CD4-positive, alpha-beta T cell treated with Interleukin-1 beta for 1 hour (primary cell): ENCODE measurements at places on chromosomes 2 and 18.

GRCh38 chr2:196944570-196944969 lies 18.1 kb upstream of the PGAP1 start:
- no peak for DNase-seq

- DNase-seq, result no peak
Measured at GRCh38 chr2:233130481-233131020, 70.4 kb downstream of the INPP5D start.

GRCh38 chr2:172580544-172580943 lies 24.7 kb downstream of the PDK1 start:
- DNase-seq, result no peak

GRCh38 chr2:99111236-99111635 lies 30.3 kb upstream of the C2orf15 start:
- no peak for DNase-seq

DNA sequence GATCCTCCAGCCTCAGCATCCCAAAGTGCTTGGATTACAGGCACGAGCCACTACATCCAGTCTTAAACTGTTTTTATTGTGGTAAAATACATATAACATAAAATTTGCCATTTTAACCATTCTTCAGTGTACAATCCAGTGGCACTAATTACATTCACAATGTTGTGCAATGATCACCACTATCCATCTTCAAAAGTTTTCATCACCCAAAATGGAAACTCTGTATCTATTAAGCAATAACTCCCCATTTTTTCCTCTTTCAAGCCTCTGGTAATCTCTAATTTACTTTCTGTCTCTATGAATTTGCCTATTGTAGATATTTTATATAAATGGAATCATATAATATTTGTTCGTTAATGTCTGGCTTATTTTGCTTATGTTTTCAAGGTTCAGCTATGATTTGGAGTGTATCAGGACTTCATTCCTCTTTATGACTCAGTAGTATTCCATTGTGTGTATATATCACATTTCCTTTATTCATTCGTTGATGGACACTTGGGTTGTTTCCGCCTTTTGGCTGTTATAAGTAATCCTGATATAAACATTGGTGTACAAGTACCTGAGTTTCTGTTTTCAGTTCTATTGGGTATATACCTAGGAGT lies 71.8 kb downstream of the GFPT1 start:
- no peak for DNase-seq

- DNase-seq, result no peak
Measured at GRCh38 chr2:135962366-135963123, 22.9 kb downstream of the DARS1 start.

DNA sequence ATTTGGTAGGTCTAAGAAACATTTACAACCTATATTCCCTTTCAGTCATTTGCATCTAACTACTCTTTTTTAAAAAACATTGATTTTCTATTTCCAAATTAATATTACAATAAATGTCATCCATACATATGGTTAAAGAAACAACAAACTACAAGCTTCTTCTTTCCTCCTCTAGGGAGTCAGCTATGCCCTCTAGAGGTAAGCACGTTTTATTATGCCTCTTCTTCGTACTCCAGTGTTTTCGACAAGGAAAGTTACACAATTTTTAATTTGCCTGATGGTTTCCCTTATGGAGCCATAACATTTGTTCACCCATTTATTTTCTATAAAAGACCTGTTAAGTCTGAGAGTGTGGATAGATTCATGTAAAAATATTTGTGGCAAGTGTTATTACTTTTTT lies 183.4 kb upstream of the CDH7 start:
- DNase-seq, result no peak

- DNase-seq, result no peak
Measured at GRCh38 chr2:191800874-191801273, 46.0 kb downstream of the CAVIN2 start.

- DNase-seq, result no peak
Measured at GRCh38 chr18:69484699-69485396, 84.2 kb downstream of the DOK6 start.

- no peak for DNase-seq
Measured at GRCh38 chr2:157258520-157259326, 1.2 kb downstream of the GALNT5 start.

DNA sequence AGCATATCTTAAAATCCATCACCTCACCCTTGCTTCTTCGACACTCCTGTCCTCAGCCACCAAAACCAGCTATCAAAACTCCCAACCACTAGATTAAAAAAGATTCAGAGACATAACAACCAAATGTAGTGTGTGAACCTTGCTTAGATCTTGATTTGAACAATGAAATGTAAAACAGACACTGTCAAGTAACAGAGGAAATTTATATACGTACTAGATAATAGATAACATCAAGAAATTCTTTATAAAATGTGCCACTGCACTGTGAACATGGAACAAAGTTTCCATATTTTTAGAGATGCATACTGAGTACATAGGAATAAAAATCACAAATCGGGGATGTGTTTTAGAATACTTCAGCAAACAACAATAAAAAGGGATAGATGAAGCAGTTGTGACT lies 86.0 kb downstream of the THADA start:
- no peak for DNase-seq

- DNase-seq, result no peak
Measured at GRCh38 chr18:48621815-48622555, 83.2 kb downstream of the CTIF start.

GRCh38 chr2:11257964-11258363 lies 86.5 kb downstream of the ROCK2 start:
- no peak for DNase-seq

- DNase-seq, result no peak
Measured at GRCh38 chr2:162243715-162244114, 470 bp upstream of the FAP start.

- DNase-seq, result no peak
Measured at GRCh38 chr2:182655750-182656149, 60.3 kb upstream of the DNAJC10 start.

GRCh38 chr2:229066121-229066715 lies 204.9 kb downstream of the PID1 start:
- DNase-seq, result no peak

- DNase-seq, result no peak
Measured at GRCh38 chr2:33322612-33323011, 153.8 kb upstream of the RASGRP3 start.

- DNase-seq, result no peak
Measured at GRCh38 chr18:36905571-36905970, 76.6 kb downstream of the KIAA1328 start.

DNA sequence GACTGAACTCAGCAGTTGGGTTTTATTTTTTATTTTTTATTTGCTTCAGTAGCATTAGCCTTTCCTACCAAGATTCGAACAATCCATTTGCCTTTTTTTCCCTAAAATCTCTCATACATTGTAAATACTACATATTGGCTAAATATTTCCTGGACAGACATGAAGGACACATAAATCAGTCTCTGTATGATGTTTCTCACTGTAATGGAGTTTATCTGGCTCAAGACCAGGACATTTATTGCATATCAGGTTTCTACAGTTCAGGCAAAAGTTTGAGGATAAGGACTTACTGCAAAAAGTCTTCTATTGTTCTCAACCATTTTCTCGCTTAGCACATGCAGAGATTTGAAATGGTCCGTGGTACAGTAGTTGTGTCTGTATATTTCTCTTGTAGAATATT lies 3.3 kb downstream of the CLUL1 start:
- DNase-seq, result no peak

DNA sequence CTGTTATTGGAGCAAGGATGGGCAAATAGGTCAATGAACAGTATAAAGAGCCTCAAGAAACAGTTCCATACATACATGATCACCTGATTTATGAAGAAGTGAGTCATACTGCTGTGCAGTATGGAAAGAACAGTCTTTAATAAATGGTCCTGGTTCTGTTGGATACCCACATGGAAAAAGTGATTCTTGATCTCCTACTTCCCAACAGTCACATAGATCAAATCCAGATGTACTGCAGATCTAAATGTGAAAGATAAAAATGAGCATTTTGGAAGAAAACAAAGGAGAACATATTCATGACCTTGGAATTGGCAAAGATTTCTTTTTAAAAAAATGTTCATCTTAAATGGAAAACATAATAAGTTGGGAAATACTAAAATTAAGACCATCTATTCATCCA lies 75.8 kb downstream of the CCDC148 start:
- no peak for DNase-seq

DNA sequence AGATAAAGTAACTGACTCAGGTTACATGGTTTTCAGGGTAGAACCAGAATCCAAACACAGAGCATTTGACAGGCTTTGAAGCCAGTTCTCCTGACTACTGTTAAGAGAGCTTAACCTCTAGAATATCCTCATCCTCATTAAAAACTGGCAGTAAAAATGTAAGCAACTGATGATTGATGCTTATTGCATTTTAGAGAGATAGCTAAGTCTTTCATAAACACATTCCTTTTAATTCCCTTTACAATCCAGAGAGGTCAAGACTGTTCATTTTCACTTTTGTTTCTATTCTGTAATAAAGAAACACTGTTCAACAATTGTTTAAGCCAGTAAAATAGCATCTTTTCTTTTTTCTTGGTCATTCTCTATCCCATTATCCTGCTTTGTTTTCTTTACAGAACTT lies 53.9 kb upstream of the RAB27B start:
- DNase-seq, result no peak

- no peak for DNase-seq
Measured at GRCh38 chr2:139684286-139684860, 904.2 kb upstream of the NXPH2 start.

DNA sequence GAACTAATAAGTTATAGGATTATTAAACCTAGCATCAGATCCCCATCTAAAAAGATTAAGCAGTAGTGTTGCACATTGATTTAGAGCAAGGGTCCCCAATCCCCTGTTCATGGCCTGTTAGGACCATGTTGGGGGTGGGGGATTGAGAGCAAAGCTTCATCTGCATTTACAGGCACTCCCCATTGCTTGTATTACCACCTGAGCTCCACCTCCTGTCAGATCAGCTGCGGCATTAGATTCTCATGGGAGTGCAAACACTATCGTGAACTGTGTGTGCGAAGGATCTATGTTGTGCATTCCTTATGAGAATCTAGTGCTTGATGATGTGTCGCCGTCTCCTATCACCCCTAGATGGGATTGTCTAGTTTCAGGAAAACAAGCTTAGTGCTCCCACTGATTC lies 18.4 kb upstream of the PSD4 start:
- DNase-seq, result no peak

DNA sequence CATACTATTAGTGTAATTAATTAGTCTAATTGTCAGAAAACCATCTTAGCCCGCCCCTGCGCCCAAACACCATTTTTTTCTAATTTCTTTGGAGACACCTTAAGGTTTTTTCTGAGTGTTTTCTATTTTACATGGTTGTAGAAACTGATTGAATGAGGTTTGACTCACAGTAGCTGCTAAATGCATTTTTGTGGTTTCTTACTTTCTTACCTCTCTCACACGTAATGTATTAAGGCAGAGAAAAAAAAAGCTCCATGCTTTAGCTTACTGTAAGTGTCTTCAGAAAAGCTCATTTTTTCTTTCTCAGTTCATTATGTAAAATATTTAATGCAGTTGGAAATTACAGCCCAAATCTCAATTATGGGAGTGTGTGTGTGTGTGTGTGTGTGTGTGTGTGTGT lies 548.5 kb upstream of the LRRTM4 start:
- no peak for DNase-seq
